ENCODE measurements at places on chromosomes 12 and 14.

DNA sequence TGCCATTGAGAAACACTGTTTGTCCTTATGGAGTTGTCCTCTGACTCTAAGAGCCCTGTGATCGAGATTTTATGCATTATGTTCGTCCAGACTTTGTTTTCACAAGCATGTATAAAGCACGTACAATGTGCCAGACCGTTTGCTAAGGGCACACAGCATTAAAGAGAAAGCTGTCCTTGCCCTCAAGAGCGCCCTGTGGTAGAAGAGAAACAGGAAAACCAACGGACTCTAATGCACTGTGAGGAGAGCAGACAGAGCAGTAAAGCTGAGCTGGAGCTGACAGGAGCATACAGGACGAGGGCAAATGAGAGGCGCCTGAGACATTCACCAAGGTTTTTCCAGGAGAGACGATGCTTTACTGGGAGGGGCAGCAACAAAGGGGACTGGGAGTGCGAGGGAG, 66.2 kb upstream of the OVCH1 start:
- no peak for DNase-seq

DNA sequence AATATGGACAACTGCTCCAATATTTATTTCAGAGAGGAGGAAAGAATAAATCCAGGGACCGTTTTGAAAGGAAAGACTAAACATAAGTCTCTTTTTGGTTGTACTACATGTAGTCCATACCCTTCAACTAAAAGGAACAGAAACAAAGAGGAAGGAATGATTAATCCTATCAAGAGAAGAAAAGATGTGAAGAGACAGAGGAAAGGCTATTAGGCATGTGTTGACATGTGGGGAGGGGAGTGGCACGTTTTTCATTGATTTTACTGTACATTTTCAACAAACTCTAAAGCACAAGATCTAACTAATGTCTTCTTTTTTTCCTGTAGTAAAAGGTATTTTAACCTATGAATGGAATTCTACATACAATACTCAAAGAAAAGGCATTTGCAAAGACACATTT, 85.6 kb downstream of the NAV3 start:
- no peak for DNase-seq

DNA sequence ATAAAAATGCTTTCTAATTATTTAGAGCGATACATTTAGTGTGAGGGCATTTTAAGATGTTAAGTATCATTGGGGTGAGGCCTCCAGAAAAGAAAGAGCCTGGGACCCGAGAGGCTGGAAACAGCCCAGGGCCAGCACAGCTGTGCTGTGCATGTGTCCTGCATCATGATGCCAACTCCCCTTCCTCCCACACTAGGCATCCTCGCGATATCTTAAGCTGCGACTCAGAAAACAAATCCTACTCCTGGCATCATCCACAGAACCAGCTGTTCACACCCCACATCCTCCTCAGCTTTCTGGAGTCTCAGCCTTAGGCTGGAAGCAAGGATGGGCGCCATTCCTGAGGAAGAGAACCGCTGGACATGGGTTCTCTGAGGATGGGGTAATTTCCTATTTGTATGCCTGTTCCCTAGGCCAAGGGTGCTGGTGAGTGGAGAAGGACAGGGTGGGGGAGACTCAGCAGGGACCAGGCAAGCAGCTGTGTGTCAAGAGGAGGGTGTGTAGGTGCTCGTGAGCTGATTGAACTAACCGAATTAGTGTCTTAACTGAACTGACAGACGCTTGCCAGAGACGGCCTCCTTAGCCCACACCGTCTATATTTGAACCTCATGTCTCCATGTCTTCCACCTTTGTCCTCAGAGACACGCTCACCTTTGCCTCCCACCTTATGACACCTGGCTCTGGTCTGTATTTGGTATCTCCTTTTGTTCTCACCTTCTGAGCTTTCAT, 15.6 kb upstream of the MCRS1 start:
- DNase-seq = no peak

DNA sequence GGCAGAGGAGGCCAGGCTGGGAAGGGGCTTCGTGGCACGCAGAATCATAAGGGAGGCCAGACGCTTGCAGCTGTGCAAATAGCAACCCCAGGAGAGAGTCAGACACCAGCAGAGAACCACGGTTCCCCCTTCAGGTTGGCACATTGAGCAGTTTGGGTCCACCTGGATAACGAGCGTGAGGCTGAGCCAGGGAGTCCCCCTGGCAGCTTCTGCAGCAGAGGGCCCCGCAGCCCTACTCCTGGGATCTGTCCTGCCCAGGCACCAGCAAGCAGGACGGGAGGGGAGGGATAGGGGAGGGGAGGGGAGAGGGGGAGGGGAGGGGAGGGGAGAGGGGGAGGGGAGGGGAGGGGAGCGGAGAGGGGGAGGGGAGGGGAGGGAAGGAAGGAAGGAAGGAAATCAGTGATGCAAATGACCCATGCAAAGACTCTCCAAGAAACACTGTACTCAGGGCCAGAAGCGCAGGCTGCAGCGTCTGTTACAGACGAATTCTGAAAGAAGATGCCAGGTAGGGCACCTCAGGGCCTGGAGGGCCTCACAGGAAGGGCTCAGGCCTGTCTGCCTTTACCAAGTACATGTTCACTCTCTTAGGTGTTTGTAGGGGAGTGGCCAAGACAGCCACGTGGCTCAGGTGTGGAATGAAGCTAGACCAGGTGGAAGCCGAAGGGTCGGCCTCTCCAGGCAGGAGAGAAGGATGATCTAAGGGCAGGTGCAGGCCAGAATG, 32.3 kb upstream of the MMP17 start:
- no peak for DNase-seq

- no peak for DNase-seq
Measured at GRCh38 chr12:88493636-88494035, 86.6 kb downstream of the KITLG start.

DNA sequence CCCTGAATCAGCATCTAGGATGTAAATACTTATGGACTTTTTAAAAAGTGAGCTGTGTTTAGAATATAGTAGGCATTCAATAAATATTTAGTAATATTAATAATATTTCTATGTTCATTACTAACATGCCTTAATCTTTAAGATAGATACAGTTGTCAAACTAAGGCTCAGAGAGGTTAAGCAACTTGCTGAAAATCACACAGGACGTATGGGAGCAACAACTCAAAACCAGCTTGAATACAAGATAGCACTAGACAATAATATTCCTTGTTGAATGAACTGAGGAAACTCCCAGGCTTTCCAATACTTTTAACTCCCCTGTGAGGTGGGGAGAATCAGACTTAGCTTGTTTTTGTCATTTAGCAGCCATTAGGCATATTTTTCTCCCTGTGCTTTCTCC, 45.3 kb downstream of the LLPH start:
- DNase-seq = no peak

DNA sequence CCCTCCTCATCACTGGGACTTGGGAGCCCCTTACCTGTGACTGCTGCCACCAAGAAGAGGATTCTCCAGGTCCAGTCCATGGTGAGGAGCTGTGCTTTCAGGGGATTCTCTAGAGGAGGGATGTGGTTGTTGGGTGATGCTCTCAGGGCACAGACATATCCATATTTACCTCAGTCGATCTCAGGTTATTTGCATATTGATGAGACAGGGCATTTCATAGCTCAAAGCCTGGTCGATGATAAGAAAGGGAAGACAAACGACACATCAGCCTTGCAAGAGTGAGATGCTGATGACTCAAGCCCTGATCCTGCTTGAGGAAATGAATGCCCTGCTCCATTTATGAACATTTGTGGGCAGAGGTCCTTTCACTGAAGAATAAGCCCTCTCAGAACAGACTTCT, 981.0 kb downstream of the TMEM121 start:
- DNase-seq = no peak

- DNase-seq = no peak
Measured at GRCh38 chr12:121581686-121582429, 1.0 kb upstream of the KDM2B start.

- DNase-seq = no peak
Measured at GRCh38 chr12:23611320-23611719, 338.1 kb downstream of the SOX5 start.

GRCh38 chr14:89231426-89232113, 185.5 kb downstream of the FOXN3 start:
- DNase-seq = no peak

DNA sequence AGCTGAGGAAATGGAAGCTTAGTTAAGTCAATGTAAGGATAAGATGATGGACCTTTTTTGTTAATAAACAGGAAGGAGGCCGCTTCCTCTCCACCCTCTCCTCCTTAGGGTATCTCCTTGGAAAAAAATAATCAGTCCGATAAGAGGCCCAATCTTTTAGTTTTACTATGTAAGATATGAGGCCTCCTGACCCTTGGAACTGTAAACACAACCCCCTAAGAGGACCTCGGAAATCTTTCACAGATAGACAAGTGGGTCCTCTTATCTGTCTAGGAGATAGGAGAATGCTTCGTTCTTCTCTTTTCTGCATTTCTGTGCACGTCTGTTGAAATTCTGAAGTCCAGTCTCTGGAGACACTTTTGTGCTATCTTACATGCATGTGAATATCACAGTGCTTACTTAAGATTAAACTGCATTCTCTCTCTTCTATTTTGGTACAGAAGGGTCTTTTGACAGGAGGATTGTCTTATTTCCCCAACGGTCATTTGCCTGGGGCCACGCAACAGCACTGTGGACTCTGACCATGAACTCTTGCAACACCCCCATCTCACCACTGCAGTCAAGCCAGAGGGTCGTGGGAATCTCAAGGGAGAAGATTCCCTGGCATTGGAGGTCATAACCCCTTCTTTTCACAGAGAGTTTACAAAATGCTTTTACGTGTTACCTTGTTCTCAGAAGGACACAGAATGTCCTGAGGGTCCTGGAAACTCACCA, 313.0 kb upstream of the RTL1 start:
- no peak for DNase-seq

- DNase-seq = no peak
Measured at GRCh38 chr12:64400041-64400440, 4.2 kb upstream of the XPOT start.

DNA sequence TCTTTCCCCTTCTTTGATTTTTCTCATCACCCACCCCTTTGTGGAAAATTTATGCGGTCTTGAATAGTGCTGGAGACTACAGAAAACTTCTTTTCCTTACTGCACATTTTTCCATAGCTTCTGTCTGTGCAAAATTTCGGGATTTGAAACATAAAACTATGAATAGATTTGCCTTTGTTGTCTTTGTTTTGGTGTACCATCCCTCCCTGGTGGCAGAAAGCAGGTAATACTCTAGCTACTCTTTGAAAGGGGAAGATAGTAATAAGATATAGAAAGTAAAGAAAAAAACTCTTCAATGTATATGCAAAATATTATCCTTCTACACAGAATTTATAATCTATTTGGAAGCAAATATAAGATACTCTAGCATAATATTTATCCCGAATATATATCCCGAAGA, 79.1 kb upstream of the LMO3 start:
- DNase-seq = no peak

Measured in activated T-helper 1 cell treated with Interleukin-2 at 50 U/mL for 16 hours (primary cell).